ENCODE measurements at places on chromosomes 6 and 20.

- no peak for DNase-seq
Observed at GRCh38 chr6:41677124-41677921, 39.1 kb downstream of the MDFI start.

DNA sequence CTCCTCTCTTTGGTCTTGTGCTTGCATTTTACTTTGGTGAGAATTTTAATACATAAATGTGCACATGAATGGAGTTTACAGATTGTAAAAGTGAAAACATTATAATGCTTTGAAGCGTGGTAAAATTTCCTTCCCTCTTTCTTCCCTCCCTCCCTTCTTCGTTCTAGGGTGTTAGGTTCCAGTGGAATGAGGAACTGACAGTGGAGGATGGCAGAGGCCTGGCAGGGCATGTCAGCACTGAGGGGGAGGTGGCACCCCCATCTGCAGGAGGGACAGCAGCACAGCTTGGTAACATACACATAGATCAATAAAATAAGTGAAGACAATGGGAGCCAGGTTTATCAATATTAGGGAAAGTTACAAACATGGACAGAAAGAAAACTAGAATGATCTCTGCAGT is 47.5 kb downstream of the RNASET2 start:
- no peak for DNase-seq

DNA sequence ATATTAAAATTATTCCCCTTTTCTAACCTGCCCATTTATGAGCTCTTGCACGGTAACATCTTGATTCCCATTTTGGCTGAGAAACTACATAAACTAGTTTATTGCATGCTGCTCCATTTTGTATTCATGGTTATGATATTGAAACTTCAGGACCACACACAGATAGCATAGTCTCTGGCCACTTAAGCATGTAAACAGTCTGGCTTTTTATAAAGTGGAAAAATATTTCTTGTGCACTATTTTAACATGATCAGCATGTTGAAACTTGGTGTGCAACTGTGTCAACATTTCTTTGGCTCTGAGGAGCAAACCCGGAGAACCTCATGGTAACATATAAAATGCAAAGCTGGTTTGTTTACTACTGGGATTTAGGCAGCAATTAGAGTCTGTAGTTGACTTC is 70.7 kb downstream of the SLX4IP start:
- no peak for DNase-seq

GRCh38 chr6:139925894-139926641 is 551.6 kb upstream of the CITED2 start:
- no peak for DNase-seq

DNA sequence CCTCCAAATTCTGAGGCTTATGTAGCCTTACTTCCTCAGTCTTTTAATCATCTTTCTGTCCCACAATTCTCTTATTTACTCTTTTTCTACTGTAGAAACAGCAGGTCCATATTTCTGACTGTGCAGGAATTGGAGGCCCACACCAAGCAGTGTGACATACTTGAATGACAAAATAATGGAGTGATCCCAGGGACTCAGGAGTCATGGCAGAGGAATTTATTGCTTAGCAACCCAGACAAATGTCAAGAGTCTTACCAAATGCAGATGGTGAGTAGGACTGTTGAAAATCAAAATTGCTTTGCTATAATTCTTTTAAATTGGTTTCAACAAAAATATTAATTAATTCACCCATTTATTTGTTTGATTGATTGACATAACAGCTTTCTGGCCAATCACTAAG is 59.9 kb downstream of the HTR1B start:
- no peak for DNase-seq

- no peak for DNase-seq
Observed at GRCh38 chr20:50690650-50691572, at the start of gene RIPOR3. Gene RIPOR3 (minus strand): TSS chr20:50691542. CDS start chr20:50691128, 414 bp downstream.

- DNase-seq: no peak
Observed at GRCh38 chr6:134956676-134957075, 6.8 kb upstream of the ALDH8A1 start.

GRCh38 chr20:36391456-36391855 is 85.3 kb downstream of the DLGAP4 start:
- no peak for DNase-seq

- DNase-seq: no peak
Observed at GRCh38 chr6:37779902-37780628, 39.5 kb upstream of the ZFAND3 start.

DNA sequence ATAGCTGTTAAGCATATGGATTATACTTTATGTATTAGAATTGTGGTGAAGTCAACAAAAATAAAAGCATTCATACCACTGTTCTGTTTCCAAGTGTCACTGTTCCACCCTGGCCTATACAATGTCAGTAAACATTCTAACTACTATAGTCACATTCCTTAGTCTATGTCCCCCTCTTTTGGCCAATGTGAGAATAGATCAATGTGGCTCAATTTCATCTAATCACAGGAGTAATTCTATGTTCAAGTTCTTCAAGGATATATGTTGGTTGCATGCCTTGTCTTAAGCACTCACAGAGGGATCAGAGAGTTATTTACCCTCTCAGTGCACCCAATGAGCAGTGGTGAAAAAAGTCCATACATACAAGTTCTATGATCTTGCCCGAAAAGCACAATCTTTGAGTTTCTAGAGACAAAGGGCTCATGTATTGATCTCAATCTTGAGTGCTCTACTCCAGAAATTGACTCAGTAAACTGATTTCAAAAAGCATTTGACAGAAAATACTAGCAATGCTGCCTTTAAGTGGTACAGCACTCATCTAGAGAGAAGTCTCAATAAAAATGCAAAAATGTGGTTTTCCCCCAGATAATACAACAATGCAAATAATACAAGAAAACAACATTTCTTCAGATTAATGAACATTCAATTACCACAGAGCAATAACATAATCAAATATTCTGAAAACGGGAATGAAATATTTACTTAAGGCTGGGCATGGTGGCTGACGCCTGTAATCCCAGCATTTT is 16.5 kb downstream of the SMLR1 start:
- DNase-seq: no peak

DNA sequence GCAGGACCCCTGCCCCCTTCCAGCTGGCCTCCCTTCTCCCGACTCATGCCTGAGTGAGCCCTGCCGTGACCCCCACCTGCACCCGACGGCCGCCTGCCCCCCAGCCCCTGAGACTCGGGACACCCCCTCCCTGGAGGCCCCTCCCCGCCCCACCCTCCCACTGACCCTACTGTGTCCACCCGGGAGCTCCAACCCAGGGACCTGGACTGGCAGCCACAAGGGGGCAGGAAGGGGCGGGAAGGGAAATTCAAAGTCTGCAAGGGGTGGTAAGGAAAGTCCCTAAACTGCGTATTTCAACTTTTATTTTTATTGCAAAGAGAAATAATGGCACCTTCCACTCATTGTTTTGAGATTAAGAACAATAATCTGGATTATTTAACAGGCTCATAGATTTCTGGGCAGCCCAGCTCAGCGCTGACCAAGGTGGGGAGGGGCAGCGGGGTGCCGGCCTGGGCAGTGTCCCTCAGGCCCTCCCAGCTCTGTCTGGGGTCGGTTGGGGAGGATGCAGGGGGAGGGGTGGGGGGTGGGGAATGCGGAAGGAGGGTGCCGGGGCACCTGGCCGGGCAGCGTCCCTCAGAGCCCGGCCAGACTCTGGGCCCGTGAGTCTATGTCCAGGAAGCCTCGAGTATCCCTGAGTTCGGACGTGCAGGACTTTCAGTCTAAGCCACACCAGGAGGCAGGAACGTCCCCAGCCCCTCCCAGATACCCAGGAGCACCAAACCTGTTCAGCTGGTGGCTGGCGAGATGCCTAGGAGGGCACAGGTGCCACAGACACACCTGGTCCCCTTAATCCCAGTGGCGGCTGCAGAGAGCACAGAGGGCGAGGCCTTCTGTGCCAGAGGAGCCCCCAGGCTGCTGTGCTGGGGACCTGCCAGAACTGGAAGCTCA is 1.3 kb upstream of the PTK6 start:
- DNase-seq: peak; percentile 55

- no peak for DNase-seq
Observed at GRCh38 chr20:53873230-53873604, 197.2 kb downstream of the BCAS1 start.

GRCh38 chr20:50995506-50995905 is 27.4 kb downstream of the KCNG1 start:
- no peak for DNase-seq

DNA sequence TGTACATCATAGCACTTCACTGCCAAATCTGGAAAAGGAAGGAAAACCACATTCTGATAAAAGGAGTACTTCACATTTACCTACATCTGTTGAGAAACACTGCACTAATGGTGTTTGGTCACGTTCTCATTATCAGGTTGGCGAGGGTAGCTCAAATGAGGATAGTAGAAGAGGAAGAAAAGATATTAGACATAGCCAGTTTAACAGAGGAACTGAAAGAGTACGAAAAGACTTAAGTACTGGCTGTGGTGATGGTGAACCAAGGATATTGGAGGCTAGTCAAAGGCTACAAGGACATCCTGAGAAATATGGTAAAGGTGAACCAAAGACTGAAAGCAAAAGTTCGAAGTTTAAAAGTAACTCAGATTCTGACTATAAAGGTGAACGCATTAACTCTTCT is 32.0 kb upstream of the GJA10 start:
- no peak for DNase-seq

- no peak for DNase-seq
Observed at GRCh38 chr20:64161356-64162238, 2.7 kb upstream of the MYT1 start.

GRCh38 chr6:22078802-22079545 is 217.9 kb downstream of the PRL start:
- DNase-seq: no peak

DNA sequence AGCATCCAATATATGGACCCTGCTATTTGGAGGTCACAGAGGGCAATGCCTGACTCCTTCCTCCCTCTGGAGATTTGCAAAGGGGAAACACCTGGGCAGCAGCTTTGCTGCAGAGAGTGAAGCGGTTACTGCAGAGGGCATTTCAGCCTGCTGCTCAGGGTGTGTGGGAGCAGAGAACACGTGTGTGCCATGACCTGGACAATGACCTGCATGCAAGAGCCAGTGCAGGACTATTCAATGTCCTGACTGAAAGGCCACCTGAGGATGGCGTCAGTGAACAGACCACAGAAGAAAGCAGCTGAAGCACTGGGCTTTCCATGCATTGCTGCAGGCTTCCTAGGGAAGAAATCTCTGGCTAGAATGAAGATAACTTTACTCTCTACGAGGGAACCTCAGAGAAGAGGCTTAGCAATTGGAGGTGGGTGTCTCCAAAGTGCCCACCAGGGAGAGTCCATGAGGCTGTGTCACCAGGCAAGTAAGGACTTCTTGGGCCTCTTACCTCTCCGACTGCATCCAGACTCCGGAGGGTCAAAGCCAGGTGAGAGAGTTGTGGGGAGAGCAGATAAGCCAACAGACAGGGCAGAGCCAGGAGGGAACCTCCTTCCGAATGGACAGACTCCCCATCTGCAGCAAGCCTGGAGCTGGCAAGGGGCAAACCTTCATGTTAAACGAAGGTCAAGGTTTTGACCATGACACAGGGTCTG is 52.9 kb upstream of the PMEPA1 start:
- DNase-seq: no peak

DNA sequence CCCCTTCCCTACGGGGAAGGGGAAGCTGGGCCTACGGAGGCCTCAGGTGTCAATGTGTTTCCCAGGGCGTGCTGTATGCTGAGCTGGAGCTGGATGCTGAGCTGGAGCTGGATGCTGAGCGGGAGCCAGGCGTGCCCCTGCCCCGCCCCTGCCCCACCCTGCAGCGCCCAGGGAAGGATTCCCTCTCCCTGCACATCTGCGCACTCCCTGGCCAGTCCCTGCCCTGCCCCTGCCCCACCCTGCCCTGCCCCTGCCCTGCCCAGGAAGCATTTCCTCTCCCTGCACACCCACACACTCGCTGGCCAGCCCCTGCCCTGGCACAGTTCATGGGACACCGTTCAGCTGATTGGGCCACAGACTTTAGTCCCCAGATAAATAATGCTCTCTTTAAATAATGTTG is 196.8 kb downstream of the SMOC2 start:
- DNase-seq: no peak

DNA sequence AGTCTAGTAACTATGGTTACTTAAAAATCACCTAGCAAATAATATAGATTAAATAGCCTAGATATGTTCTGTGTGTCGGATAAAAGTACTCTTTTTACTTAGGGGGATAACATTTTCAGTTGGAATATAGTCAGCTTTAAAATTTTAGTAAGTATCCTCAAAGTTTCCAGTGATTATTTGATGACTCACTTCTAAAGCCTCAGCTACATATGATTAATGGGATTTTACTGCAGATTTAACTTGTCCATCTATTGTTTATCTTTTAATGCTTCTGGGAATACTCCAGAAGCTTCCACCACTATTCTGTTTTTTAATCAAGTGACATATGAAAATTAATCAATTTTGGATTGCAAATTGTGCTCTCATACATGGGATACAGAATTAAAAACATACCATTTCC is 8.7 kb upstream of the TENT5A start:
- DNase-seq: no peak

DNA sequence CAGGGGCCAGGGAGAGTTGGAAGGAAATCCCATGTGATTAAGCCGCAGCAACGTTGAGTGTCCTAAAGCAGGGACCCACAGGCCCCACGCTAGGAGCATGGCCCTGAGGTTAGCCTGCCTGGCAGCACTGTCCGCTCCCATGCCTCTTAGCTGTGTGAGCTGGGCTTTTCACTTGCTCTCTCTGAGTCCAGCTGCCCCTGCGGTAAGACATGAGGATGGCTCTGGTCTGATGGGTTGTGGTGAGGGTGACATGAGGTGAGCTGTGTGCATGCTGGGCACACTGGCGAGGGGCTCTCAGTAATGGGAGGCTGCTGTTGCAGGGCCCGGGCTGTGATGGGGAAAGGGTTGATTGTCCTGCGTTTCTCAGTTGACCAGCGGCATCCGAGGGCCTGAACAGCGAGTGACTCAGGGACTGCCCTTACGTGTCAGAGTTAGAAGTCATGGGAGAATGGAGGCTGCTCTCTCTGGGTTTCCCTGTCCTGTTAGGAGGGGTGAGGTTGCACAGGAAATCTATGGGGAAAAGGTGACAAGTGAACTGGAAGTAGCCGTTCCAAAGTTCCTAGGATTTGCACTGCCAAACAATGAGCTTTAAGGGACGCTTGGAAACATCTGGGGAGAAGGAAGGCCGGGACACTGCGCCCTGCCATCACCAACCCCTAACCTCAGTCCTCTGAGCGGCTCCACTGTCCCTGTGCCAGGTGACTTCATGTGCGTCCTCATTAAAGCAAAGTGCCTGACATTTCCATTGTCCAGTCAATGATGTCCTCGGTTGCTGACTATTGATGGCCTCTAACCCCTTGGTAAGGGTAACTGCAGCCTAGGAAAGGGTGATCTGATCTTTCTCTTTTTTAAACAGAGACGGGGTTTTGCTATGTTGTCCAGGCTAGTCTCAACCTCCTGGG is 51.3 kb downstream of the ADNP start:
- DNase-seq: no peak

- DNase-seq: no peak
Observed at GRCh38 chr6:21636876-21637275, 43.3 kb downstream of the SOX4 start.

GRCh38 chr6:16846399-16846778 is 85.1 kb upstream of the ATXN1 start:
- DNase-seq: no peak

GRCh38 chr6:51644426-51644825 is 443.0 kb downstream of the PKHD1 start:
- DNase-seq: no peak

- peak; percentile 25 for DNase-seq
Observed at GRCh38 chr20:63101781-63102720, 95.3 kb upstream of the BHLHE23 start.
